ENCODE measurements at places on chromosomes 2 and 18.

GRCh38 chr2:95287806-95288205 lies 9.3 kb upstream of the KCNIP3 start:
- DNase-seq = no peak

DNA sequence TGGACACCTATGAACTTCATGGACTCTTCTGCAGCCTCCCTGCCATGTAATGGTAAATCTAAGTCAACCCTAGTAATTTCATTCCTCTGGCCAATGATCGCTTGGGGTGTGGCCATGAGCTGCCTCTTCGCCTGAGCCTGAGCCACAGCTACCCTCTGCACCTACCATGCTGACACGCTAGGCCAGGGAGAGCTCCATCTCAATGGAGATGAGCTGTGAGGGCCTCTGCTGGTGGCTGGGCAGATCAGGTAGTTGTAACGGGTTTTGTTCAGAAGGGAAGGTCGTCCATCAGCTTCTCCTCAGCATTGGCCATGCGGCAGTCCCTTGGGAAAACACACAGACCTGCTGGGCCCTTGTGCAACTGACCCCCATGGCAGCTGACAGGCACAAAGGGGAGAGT lies 24.4 kb downstream of the MPHOSPH10 start:
- DNase-seq = no peak

- no peak for DNase-seq
Observed at GRCh38 chr2:1886405-1886992, 142.2 kb upstream of the PXDN start.

DNA sequence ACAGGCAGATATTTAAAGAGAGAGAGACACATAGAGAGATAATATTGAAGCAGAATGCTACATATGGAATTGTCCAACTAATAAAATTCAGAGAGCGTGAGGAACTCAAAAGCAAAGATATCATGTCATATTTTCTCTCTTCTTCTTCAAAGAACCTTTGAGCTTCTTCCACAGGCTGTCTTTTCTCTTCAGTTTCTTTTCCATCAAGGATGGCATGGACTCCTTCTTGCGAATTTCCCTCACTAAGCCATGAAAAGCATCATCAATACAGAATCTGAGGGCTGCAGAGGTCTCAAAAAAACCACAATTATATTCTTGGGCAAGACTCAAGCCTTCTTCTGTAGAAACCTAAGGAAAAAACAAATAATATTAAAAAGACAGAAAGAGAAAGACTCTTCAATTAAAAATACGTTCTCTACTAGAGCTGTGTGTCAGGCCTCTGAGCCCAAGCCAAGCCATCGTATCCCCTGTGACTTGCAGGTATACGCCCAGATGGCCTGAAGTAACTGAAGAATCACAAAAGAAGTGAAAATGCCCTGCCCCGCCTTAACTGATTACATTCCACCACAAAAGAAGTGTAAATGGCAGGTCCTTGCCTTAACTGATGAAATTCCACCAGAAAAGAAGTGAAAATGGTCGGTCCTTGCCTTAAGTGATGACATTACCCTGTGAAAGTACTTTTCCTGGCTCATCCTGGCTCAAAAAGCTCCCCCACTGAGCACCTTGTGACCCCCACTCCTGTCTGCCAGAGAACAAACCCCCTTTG lies 371.9 kb downstream of the RIT2 start:
- no peak for DNase-seq

- DNase-seq = no peak
Observed at GRCh38 chr18:32770054-32770665, 2.7 kb downstream of the KLHL14 start.

- no peak for DNase-seq
Observed at GRCh38 chr2:19676770-19677169, 225.0 kb downstream of the TTC32 start.

- no peak for DNase-seq
Observed at GRCh38 chr2:215405722-215406581, 29.9 kb downstream of the FN1 start.

DNA sequence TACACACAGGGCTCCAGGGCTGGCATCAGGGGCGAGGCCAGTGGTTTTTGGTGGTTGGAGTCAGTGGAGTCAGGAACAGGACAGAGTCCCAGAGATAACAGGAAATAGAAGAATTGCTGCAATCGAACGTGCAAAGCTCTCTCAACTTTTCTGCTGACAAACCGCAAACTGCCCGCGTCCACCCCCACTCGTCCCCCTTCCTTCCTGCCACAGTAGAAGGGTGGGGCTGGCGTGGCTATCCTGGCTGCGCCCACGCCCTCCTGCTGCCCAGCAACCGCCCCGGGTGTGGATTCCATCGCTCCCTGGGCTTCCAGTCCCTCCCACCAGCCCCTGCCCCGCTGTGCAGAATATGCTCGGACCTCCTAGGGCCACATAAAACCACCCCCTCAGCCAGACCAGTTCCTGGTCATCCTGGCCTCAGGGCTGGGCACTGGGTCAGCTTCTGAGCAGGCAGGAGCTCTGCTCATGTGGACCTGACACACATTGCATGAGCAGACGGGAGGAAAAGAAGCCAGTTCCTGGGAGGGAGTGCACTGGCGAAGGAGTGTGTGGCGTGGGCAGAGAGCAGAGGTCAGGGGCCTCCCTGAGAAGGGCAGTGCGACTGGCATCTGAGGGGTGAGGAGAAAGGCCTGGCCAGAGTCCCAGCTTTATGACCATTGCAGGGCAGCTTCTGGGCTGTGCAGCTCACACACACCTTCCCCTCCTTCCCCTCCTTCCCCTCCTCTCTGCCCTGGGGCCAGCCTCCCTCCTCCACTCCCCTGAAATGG lies 85.4 kb upstream of the ATG16L1 start:
- no peak for DNase-seq

GRCh38 chr18:36340246-36340645 lies 42.7 kb downstream of the FHOD3 start:
- DNase-seq = no peak
